ENCODE measurements at places on chromosomes 7 and 10. TPM values are rescaled to one million over a fixed set of nuclear protein-coding genes. Genes with fewer than 3 reads are reported as not detected.

Gene FAM180A
- polyA plus RNA-seq: not detected

DNA sequence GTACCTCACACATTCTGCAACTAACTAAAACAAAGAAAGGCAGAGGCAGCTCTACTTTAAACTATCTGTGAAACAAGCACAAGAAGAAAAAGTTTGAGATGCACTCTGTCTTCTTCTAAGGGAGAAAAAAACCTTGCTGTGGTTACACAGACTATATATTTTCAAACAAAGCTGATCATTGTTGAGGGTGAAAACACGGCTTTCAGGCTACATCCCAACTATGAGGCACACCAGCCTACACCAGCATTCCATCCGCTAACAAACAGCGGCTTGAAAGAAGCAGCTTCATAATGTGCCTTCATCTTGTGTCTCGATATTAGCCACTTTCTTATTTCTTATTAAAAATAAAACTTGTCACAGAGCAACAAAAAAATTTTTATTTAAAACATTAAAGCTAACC, 79.1 kb downstream of the USP6NL start:
- DNase-seq: no peak

DNA sequence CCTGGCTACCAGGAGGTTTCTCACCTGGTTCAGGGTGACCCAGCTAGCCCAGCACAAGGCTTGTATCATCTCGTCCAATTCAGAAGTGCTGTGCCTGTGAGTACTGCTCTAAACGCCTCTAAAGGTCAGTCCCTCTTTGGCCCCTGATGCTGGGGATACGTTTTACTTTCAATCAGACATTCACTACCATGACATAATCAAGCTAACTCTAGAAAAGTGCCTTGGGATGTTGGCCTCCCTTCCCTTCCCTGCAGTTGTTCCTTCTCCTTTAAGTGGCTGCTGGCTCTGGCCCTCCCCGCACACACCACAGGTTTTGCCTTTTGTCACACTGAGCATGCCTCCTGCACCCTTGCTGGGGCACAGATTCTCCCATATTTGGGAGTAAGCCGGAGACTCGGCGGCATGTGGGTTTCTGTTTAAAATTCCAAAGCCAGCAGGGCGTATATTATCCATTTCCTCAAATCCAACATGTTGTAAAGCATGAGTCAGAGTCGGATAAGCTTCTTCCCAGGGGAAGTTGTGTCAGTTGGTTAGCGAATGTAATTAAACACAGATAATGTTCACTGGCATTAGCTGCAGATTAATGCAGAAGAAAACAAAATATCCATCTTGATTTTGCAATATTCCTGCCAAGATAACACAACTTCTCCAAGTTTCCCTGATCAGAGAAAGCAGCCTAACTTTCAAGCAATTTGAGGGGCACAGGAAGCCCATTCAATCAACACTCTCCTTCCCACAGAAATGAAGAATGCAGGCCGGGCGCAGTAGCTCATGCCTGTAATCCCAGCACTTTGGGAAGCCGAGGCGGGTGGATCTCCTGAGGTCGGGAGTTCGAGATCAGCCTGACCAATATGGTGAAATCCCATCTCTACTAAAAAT, 31.8 kb upstream of the VCL start:
- no peak for DNase-seq

DNA sequence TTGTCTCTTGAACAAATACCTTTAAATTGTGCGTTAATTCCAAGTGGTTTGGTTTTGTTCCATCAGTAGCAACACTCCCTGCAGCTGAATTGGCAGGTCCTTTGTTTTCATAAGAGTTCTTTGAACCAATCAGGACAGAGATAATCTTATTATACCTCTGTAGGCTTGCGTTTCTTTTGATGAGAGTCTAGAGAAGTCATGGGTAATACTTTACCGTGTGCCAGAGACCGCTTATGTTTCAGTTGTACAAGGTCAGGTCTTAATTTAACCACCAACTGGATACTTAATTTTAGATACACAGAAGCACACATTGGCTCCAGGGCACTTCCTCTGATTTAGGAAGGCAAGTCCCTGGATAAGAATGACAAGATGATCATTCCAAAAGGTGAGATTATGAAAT, at the start of gene ASB15:
Gene ASB15, plus strand, starts transcription at position 292 of the 400 bp plus-strand sequence. CDS start 12,682 bp downstream, outside the sequence.
- DNase-seq: no peak

All from CD4-positive, alpha-beta memory T cell (primary cell).